Kidney epithelial cell (primary cell): ENCODE measurements at places on chromosomes 4 and X.

DNA sequence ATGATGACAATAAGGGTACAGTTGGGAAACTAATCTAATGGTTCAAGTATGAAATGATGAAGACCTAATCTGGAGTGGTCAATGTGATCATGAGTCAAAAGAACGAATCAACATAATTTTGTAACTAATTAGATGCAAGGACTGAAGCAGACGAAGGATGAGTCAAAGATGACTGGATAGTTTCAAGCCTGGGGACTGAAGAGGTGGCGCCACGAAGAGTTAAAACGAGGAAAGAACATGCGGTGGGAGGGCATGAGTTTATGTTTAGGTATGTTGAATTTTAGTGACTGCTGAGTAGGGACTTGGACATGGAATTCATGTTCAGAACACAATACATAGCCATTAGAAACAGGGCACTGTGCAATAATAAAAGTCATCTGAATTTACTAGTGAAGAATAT is 221.5 kb upstream of the FAM241A start:
- no peak for DNase-seq

- DNase-seq = no peak
These were observed 101.4 kb downstream of the TBC1D19 start for GRCh38 chr4:26685250-26685649.

GRCh38 chrX:50103866-50104566 is 96.8 kb downstream of the AKAP4 start:
- no peak for DNase-seq

- no peak for DNase-seq
These were observed 13.2 kb downstream of the XKRX start for GRCh38 chrX:100915562-100915961.

- no peak for DNase-seq
These were observed 3.9 kb downstream of the TFDP3 start for GRCh38 chrX:133214301-133214700.

DNA sequence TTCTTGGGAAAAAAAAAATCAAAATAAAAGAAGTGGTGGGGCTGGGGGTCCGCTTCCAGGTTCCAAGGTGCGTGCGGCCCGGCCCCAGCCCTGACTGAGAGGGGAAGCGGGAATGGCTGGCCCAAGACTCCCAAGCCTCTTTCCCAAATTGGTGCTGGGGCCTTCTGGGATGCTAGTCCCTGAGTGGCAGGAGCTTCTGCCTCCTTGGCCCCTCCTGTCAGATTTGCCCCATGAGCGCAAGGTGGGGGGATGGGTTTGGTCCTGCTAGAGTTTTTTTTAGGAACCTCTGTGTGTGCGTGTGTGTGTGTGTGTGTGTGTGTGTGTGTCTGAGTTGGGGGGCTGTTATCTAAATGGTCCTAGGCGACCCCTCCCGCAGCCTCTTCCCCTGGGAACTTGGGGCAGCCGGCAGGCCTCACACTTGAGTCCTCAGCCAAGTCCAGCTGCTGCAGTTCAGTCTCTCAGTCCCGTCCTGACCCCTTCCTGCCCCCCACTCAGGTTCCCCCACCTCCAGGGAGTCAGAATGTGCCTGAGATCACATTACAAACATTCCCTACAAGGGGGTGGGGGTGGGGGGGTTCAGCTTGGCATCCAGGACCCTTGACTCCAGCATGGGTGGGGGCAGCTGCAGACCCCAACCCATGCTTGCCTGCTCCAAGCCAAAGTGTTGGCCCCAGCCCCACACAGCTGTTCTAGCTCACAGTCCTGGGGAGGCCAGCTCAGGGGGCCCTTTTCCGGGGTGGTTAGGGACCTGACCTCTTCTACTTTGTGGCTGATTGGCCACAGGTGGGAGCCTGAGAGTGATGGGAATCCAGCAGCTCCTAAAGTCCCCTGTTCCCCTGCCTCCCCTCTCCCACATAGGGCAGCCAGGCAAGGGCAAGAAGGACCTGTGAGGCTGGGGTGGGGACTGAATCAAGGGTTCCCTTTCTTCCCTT is 4.0 kb downstream of the EFNB1 start:
- DNase-seq = no peak

DNA sequence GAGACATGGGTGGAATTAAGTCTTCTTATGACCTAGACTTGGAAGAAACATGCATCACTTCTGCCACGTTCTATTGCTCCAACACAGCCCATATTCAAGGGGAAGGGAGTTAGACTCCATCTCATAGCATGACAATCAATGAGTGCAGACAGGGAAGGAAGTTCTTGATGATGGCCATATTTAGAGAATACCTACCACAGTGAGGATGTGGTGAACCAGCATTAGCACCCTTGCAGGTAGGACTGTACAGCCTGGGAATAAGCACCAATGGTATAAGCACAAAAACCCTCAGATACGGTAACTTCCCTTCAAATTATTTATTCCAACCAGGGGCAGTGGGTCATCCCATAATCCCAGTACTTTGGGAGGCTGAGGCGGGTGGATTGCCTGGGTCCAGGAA is 29.8 kb downstream of the PAGE2 start:
- DNase-seq = no peak

- no peak for DNase-seq
These were observed 45.6 kb upstream of the GRIA3 start for GRCh38 chrX:123138473-123138872.

- no peak for DNase-seq
These were observed 126.0 kb downstream of the PPP3CA start for GRCh38 chr4:101221294-101221693.

DNA sequence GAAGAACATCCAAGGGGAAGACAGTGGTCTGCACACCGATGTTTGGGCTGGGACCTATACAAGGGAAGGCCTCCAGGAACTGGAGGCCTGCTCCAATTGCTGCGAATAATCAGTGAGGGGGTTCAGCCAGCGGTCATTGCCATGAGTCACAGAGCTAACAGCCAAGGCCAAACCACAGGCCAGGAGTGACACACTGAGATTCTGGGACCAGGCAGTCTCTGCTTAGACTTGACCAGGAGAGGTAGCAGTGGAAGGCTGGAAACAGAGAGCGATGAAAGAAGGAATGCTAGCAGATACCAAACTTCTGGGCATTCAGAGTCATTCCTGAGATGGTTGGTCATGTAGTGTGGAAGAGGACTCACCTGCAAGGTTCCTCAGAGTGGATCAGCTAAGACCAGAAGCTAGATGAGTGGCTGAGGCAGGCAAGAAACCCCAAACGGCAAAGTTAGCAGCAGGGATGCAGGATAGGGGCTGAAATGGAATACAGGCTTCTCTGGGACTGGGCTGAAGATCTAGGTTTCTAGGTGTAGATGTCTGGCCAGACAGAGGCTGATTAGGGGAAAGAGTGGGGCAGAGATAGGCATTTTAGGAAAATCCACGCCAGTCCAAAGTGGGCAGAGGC is 54.7 kb downstream of the CNGA2 start:
- peak; percentile 37 for DNase-seq

GRCh38 chr4:7063362-7063761 is 4.5 kb downstream of the GRPEL1 start:
- DNase-seq = no peak

- DNase-seq = no peak
These were observed 2.5 kb downstream of the UBA1 start for GRCh38 chrX:47196098-47196497.

DNA sequence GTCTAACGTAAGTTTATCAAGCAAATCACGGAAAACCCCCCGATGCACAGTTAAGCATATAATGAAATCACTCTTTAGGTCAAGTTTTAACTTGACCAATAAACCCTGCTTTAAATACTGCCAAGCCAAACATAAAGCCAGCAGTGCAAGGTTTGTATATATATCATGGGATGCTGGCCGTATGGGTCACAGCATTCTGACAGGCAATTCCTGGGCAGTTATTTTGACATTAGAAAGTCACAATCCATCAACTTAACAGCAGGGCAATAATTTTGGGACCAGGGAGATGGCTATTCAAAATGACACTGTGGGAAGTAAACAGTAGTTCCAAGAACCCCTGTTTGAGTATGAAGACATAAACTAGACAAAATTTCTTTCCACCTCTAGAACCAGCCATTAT is 116.9 kb downstream of the ZNF827 start:
- DNase-seq = no peak

GRCh38 chr4:146637621-146638332 is 916 bp upstream of the POU4F2 start:
- DNase-seq = no peak

- no peak for DNase-seq
These were observed 114.7 kb upstream of the TTC29 start for GRCh38 chr4:147060151-147060931.

- no peak for DNase-seq
These were observed 371.3 kb upstream of the INTU start for GRCh38 chr4:127261476-127261875.

GRCh38 chr4:47744843-47745382 is 93.0 kb downstream of the CORIN start:
- no peak for DNase-seq

DNA sequence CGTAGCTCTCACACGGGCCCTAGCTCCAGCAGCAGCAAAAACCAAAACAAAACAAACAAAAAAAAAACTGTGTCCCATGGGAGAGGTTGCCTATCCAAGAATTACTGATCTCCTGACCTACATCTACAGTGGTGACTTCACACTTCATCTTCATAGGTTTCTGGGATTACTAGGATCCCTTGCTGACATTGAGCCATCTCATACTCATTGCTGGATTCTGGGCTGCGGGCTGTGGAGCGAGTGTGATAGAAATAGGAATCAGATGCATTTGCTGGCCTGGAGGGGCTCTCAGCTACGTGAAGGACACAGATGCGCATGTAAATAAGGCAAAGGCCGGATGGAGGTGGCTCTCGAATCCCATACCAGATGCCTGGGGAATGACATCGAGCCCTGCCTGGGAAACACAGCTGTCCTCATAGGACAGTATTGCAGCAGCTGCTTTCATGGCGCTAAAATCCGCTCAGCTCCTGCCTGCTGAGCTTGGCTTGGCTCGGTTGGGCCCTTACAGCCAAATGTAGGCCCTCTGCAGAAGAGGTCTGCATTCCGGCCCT is 41.7 kb downstream of the CNGA2 start:
- no peak for DNase-seq
